Mesenchymal stem cell (in vitro differentiated cells and primary cell): ENCODE measurements at places on chromosomes 7 and 10.

- DNase-seq = no peak
Observed at GRCh38 chr10:15315286-15315685, 55.8 kb downstream of the FAM171A1 start.

- peak; percentile 12 for DNase-seq
Observed at GRCh38 chr7:123879628-123880027, 34.7 kb downstream of the HYAL4 start.

- no peak for DNase-seq
Observed at GRCh38 chr7:135713836-135714470, 14.0 kb downstream of the SLC13A4 start.

DNA sequence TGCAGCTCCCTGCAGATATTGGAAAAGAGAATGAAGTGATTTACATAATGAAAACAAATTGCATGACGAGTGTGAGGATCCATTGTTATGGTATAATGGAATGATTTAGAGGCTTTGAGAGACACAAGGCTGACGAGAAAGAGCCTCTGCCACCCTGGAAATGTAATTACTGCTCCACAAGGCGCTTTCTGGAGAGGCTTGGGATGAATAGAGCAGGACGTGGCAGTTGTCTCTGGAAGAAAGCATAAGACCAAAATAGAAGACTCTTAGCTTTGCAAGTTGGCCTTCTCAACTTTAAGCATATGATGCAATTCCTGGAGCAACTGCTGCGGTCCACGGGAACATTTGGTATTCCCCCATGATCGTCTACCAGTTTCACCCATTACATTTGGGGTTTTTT, 181.9 kb upstream of the TCF7L2 start:
- no peak for DNase-seq

DNA sequence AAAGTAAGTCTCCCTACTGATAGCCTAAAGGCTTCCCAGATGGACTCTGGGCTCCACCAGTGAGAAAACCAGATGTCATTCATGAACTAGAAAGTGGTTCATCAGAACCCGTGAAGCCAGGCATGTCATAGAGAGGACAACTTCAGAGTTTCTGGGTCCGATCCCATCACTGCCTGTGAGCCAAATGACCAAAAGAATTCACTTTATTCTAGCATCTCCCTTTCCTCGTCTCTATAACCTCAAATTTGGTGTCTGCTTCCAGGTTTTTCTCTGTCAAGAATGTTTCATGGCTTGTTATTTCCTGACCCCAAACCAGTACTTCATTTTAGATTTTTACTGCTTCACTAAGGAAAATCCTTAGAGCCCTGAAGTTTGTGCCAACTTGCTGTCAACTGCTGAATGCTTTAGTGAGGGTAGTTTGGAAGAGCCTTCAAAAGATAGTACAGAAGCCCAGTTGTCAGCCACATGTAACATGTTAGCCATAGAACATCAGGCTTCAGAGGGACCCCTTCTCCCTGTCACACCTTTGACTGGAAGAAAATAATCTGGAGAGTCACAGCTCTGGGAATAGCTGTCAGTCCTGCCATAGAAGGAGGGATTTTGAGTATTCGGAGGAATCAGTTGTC, 34.0 kb downstream of the ITGB8 start:
- no peak for DNase-seq

- peak; percentile 83 for DNase-seq
Observed at GRCh38 chr7:54904130-54904529, 114.7 kb upstream of the EGFR start.

DNA sequence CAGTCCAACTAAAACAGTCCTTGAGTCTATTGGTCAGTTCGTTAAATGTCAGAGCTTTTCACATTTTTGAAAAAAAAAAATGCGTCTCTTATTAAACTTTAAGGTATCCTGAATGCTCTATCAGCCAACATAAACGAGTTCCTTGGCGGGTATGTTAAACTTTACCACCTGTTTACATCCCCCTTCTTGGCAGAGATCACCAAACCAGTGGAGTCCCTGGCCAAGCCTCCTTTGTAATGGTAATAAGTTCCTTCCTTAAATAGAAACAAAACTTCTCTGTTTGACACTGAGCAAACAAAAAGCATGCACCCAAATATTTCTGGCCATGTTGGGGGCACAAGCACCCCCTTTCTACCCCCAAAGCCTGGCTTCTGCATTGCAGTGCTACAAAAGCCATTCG, 3.2 kb downstream of the TRIL start:
- DNase-seq = no peak

GRCh38 chr7:70361821-70362220, 763.5 kb downstream of the AUTS2 start:
- DNase-seq = no peak

DNA sequence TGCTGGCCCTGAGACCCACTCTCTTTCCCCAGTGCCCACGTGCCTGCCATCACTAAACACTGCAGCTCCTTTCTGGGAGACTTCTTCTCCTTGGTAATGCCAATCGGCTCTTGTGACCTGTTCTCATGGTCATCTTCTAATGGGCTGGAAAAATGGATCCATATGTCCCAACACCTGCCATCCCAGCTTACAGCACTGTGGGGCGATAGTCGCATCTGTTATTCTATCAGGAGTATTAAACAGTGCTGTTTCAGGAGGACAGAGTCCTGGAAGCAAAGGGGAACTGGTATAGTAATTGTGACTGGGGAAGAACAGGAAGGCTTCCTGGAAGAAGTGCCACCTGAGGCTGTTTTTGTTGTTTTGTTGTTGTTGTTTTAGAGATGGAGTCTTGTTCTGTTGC, 411.2 kb downstream of the GLRX3 start:
- no peak for DNase-seq

DNA sequence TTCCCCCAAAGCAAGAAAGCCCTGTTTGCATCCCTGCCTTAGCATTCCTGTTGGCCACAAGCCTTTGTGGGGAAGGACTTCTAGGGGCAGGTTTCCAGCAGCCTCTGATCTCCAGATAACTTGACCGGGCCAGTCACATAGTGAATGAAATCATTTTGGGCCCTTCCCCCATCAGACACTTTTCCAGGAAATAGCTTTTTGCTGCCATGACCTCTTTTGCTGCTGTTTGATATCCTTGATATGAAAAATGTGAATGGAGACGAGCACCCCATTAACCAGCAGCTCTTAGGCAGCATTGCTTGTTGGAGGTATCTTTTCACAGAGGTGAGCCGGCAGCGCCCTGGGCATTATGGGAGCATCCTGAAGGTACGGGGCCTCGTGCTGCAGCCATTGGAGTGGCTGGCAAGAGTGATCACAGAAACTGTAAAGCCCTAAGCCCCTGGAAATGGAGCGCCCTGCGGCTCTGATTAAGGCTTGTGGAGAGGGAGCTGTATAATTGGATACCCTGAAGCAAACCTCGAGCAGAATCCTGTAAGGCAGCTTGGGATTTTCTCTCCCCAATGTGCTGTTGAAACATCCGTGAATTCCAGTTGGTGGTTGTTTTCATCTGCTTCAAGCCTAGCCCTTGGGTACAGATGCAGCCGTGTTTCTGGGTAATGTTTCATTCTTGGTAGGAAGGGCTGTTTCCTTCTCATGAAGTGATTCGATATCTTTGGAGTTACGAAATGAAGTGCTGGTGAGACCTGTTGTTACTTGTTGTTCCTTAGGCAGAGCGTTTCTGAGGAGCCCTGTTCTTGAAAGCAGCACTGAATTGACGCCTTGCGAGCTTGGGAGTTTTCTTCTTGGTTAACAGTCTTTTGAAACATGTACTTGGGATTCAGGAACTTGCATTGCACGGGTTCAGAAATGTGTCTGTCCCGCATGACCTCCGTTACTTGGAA, 179.0 kb downstream of the PTEN start:
- DNase-seq = peak; percentile 70
